ENCODE measurements at places on chromosomes 7 and 10.

DNA sequence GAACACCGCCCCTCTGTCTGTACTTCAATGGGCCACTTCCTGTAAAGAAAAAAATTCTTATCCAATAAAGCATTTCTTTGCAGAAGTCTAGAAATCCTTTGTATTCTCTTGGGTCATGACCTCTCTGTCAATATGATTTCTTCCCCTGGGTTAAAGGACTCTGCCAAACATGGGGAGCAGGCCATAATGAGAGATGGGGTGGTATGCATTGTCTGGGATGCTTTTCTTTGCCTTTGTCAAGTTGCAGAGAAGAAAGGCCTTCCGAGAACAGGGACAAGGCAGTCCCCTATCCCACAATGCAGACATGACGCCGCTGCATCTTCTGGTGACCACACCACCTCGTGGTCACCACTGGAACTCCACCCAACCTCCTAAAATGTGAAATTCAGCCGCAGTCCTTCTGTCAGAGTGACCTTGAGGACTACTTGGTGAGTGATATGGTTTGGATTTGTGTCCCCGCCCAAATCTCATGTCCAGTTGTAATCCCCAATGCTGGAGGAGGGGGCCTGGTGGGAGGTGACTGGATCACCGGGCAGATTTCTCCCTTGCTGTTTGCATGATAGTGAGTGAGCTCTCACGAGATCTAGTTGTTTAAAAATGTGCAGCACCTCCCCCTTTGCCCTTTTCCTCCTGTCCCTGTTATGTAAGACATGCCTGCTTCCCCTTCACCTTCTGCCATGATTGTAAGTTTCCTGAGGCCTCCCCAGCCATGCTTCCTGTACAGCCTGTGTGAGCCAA lies 15.2 kb upstream of the FRMPD2 start:
- DNase-seq, result peak; percentile 36

DNA sequence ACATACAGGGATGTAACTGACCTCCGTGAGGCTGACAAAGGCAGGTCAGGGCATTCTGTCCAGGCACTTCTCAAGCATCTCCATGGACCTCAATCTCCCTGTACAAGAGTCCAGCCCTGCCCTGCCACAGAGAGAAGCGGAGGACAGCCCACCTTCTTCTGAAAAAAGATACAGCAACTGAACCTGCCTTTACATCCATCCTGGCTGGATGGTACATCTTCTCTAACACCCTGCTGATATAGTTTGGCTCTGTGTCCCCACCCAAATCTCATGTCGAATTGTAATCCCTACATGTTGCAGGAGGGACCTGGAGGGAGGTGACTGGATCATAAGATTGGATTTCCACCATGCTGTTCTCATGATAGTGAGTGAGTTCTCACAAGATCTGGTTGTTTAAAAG lies 40.5 kb upstream of the KCNMA1 start:
- DNase-seq, result no peak

- no peak for DNase-seq
These were observed 6.0 kb downstream of the TFPI2 start for GRCh38 chr7:93884541-93884940.

GRCh38 chr7:34260279-34260678 lies 354.9 kb downstream of the BMPER start:
- peak; percentile 96 for DNase-seq

GRCh38 chr7:94420328-94420727 lies 25.6 kb downstream of the COL1A2 start:
- no peak for DNase-seq

DNA sequence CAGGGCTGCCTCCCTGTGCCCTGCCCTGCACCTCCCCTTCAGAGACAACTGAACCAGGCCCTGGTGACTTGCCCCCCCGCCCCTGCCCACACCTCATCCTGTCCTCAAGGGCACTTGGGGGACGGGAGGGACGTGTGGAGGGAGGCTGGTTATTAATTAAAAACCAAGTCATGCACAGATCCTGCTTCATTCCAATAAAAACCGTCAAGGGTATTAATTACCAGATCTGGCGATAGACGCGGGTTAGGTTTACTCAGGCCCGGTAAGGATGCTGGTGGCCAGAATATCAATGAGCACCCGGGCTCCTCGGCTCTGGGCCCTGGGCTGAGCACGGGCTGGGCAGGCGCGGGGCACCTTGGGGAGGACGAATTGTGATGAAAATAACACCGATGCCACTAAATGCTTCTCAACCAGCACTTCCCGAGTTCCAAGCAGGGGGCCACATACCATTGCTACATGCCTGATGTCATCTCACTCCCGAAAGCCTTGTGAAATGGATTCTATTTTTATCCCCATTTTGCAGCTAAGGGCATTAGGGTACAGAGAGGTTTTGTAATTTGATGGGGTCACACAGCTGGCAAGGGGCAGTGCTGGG lies 24.5 kb upstream of the GTF2IRD1 start:
- DNase-seq, result peak; percentile 76

DNA sequence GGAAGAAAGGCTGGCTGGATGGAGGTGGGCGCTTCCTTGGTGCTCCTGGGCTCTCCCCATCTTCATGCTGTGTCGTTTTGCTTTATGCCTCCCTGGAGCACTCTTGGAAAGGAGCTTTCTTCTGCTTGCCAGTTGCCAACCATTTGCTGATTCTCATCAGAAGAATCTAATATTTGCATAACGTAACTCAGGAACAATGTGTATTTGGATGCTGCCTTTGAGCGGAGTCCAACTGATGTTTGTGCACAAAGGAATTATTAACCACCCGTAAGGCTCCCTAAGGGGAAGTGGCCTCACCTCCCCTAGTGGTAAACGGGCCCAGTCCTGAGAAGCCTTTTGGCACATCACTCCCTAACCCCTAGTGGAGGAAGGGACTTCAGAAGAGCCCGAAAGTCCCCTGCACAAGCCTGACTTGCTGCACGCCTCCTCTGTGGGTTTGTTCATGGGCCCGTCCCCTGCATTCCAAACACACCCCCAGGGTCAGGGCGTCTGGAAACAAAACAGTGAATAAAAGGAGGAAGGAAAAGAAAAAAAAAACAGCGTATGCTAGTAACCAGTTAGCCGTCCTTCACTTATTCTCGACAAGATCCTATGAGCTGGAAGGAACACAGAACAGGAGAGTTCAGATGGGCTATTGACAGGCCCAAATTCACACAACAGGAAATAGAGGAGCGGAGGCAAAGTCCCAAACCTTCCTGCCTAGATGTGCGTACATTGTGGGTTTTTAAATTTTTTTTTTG lies 602.2 kb downstream of the LRMDA start:
- no peak for DNase-seq

DNA sequence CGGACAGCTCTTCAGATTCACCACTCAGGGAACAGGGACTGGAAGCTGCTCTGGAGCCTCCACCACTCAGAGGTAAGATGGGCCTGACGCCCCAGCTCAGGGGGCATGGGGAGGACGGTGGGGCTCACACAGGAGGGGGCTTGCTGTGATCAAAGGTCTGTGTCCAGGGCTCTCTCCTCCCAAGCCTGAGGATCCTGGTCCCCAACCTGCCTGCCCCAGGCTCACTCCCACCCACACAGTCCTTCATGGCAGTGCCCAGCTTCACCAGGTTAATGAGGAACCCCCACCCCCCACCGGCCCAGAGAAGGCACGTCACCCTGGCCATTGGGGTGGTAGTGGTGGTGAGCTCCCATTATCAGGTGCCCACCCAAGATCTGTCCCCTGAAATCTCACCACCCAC lies 926.7 kb upstream of the ZNF722 start:
- DNase-seq, result no peak

GRCh38 chr10:67549390-67549789 lies 146.6 kb downstream of the CTNNA3 start:
- peak; percentile 39 for DNase-seq

DNA sequence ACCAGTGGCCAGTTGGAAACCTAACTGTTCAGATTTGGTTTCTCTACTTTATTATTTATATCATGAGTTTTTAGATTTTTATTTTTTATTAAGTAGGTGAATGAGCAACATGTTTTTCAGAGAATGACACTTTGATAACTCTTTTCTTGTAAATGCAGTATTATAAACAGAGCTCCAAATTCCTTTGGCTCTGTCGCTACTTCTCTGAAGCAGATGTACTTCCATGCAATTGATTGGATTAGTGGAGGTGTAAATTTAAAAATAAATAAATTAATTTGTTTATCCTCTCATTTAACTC lies 34.3 kb upstream of the ICA1 start:
- no peak for DNase-seq

DNA sequence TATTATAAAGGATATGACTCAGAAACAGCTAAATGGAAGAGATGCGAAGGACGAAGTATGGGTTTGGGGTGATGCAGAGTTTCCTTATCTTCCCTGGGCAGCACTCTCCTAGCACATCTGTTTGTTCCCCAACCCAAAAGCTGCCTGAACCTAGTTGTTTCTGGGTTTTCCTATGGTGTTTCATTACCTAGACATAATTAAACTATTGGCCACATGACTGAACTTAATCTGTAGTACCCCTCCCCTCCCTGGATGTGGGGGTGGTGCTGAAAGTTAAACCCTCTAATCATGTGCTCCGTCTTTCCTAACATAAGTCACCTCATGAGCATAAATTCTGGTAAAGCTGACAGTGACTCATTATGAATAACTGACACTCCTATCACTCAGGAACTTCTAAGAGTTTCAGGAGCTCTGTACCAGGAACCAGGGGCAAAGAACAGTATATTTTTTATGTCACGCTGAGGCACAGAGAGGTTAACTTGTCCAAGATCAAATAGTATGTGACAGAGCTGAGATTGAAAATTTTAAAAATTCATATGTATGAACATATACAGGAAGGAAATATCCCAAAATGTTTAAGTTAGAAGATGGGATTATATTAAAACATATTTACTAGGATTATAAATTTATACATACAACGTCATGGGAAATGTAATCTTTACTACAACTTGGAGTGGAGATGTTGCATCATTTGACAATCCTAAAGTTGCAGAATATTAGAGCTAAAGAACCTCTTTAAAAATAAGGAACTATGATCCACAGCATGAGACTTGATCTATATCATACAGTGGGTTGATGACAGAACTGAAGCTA lies 4.8 kb downstream of the STRIP2 start:
- peak; percentile 86 for DNase-seq

GRCh38 chr10:33314811-33315561 lies 19.5 kb downstream of the NRP1 start:
- DNase-seq, result no peak

- DNase-seq, result peak; percentile 38
These were observed 34.0 kb upstream of the EBLN1 start for GRCh38 chr10:22251751-22252223.

DNA sequence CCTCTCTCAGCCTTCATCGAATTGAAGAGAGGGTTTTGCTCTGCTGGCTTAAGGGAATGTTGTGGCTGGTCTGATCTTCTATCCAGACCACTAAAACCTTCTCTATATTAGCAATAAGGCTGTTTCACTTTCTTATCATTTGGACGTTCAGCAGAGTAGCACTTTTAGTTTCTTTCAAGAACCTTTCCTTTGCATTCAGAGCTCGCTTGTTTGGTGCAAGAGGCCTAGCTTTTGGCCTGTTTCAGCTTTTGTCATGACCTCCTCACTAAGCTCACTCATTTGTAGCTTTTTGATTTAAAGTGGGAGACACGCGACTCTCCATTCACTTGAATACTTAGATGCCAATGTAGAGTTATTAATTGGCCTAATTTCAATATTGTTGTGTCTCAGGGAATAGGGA lies 3.9 kb downstream of the MPP7 start:
- DNase-seq, result no peak

GRCh38 chr7:102927312-102927933 lies 14.6 kb downstream of the LRRC17 start:
- peak; percentile 78 for DNase-seq

DNA sequence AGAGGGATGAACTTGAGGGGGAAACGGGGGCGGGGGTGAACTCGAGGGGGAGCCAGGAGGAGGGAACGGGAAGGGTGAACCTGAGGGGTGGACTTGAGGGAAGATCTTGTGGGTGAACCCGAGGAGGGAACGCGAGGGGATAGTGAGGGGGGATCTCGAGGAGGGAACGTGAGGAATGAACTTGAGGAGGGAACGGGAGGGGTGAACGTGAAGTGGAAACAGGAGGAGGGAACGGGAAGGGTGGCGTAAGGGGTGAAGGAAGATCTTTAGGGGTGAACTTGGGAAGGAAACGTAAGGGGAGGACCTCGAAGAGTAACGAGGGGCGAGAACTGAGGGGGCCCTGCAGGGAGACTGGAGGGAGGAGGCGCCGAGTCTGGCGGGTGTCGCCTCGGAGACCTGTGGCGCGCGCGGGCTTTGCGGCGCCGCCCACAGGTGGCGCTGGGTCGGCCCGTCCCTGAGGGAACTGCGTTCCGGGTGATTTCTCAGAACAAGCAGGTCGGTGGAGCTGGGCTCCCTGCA lies 651 bp downstream of the MYO3A start:
- DNase-seq, result no peak

DNA sequence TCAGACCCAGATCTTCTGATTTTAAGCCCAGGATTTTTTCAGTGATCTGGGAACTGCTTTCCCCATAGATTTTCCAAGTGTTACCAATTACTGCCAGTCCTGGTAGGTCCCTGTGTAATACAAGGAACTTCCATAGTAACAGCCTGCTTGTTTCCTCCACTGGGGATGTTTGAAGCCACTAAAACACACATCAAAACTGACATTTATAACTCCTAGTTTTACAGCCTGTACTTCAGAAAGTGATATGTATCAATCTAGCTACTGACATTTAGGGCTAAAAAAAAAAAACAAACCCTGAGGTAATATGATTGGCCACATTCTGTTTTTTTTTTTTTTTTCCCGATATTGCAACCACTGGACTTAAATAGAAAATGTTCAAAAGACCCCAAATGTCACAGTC lies 166.9 kb upstream of the SP4 start:
- DNase-seq, result no peak

DNA sequence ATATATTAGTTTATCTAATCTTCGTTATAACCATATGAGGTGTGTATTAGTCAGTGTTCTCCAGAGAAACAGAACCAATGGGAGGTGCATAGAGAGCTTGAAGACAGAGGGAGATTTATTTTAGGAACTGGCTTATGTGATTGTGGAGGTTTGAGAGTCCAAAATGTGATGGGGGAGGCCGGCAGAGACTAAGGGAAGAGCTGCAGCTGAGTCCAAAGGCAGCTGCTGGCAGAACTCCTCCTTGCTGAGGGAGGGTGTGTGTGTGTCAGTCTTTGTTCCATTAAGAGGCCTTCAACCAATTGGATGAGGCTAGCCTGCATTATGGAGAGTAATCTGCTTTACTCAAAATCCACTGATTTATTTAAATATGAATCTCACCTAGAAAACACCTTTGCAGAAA lies 165.1 kb downstream of the SH3PXD2A start:
- peak; percentile 38 for DNase-seq

- no peak for DNase-seq
These were observed 132.7 kb downstream of the MDFIC start for GRCh38 chr7:115054478-115055065.

- DNase-seq, result peak; percentile 88
These were observed 101.2 kb downstream of the RGS10 start for GRCh38 chr10:119441151-119441821.

- DNase-seq, result no peak
These were observed 400.1 kb downstream of the TNS3 start for GRCh38 chr7:47181746-47182361.

- DNase-seq, result no peak
These were observed 171.5 kb downstream of the ZMYND11 start for GRCh38 chr10:306675-307185.

DNA sequence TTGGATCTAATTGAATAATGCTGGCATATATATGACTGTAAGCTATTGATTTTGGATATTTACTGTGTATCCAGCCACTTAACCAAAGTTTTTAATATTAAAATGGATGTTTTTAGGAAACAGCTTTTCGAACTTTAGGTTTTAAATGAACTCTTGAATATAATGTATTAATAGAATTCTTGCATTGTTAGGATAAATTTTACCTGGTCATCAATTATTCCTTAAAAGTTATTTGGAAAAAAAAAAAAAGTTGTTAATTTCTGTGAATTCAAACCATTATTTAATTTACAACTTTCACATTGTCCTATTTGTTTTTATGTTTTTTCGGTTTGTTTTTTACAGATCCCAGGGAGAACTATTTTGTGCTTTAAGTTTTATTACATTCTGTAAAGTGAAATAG lies 9.8 kb downstream of the TMEM209 start:
- no peak for DNase-seq
